ENCODE measurements at places on chromosomes 13 and 19. TPM values are rescaled to one million over a fixed set of nuclear protein-coding genes. Genes with fewer than 3 reads are reported as not detected.

The DACH1 gene
- total RNA-seq = 3.4 TPM

DNA sequence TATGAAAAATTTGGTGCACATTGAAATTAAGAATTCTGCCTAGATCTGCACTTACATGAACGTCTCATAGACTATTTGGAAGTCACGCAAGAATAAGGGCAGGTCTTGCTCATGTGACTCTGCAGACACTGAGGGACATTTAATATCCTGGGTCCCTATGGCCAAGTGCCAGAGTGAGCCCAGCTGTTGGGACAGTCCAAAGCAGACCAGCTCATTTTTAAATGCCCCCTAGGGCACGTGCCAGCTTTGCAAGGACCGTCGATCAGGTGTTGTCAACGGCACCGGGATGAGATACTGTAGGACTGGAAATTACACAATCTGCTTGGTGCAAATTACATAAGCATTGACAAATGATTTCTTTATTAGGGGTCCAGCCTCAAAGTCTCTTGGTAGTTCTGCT, 293.6 kb downstream of the TEX29 start:
- no peak for DNase-seq

DNA sequence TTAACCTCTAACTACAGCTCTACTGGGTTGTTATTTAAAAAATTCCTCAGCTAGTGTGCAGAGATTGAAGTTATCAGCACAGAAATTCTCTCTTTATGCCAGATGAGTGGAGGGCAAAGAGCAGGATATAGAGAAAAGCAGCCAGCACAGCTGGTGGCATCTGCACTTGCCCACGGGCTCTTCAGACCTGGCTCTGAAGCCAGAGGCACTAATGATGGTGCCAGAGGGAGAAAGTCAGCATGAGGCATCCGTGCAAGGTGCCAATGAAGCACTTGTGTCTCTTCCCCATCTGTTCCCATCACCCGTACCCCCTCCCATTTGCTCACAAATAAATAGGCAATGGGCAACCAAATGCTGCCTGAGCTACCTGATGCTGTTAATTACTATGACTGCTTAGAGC, 138.9 kb downstream of the OLFM4 start:
- DNase-seq = no peak

DNA sequence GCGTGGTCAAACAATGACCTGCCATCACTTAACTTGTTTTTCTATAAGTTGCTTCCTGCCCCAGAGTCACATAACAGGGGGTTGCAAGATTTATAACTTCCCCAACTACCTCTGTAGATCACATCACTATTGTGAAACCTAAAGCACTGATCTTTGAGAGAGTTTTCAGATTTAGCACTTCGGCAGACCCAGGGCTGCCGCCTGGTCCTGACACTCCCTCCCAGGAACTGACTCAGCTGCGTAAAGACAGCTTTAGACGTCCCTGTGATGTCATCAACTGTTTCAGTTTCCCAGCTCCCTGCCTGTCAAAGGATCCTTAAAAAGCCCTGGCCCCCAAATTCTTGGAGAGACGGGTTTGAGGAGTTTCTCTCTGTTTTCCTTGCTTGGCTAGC, 33.3 kb downstream of the IGFL2 start:
- no peak for DNase-seq

GRCh38 chr13:66353664-66354063, 876.5 kb downstream of the PCDH9 start:
- no peak for DNase-seq

DNA sequence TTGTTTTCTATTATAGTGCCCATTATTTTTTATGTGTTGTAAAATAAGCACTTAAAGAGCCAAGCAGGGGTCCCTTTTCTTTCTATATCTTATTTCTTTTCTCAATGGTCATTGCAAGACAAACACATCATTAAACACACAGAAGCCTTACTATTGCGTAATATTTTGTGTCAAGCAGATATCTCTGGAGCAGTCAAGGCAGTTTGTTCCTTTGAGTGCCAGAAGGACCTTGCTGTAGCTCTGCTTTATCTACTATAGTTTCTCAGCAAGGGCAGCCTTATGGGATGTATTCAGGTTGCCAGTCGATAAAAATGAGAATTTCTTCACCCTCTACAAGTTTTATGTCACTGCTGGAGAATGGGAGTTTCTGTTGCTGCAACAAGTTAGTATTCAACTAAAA, 319.3 kb downstream of the TDRD3 start:
- DNase-seq = no peak

GRCh38 chr13:49240017-49240416, 7.7 kb upstream of the CDADC1 start:
- no peak for DNase-seq

The HSPB6 gene
- 899 TPM for total RNA-seq

- DNase-seq = no peak
Observed at GRCh38 chr19:35937345-35938281, 1.4 kb downstream of the LRFN3 start.

DNA sequence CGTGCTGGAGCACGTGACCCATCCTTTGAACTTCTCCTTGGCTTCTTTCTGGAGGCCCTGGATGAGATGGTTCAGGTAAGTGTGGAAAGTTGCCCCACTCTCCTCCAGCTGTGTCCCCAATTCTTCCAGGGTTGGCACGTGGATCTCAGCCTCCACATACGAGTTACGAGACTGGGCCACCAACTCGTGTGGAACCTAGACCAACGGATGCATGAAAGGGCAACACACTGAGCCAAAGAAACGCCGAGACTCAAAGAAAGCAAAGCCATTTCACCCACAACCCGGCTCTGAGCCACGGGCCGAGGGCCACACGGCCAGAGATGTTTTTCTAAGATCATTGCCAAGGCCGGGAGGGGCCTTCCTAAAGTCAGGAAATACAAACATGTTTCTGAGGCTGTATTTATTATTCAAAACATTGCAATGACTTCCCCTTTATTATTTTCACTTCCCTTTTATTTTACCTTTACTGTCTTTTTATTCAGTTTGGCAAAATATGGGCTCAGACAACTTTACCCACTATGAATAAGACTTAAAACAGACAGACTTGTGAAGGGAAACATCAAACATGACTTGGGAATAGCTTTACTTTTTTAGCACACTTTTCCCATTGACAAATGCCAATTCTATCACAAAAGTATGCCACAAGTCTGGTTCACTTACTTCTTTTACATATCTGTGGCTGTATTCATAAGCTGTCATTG, 94.6 kb downstream of the KL start:
- DNase-seq = peak; percentile 65

The OR7A5 gene
- not detected for total RNA-seq

DNA sequence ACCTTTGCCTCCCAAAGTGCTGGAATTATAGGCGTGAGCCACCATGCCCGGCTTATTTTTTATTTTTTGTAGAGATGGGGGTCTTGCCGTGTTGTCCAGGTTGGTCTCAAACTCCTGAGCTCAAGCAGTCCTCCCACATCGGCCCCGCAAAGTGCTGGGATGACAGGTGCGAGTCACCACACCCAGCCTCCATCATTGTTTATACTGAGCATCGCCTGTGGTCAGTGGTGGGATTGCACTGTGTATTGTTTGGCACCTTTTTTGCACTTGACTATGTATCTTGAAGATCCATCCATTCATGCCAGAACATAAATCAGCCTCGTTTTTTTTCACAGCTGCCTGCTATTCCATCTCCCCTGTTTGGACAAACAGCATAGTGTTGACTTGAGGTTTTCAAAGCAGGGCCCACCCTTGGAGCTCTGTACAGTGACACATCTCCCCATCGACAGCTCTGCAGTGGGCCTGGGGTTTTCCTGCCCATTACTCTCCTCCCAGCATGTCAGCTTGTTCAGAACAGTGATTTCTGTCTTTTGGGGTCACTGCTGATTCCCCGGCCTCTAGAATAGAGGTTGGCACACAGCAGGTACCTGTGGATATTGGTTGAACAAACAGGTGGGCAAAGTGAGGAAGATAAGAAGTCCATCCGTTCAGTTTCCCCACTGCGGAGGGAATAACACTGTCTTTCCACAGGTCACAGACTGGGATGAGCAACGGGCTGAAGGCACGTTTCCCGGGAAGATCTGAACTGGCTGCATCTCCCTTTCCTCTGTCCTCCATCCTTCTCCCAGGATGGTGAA, 8.2 kb upstream of the UPK1A start:
- DNase-seq = no peak

The ZNF681 gene
- total RNA-seq = 0.25 TPM

The SCAMP4 gene
- 16.2 TPM for total RNA-seq
